Stimulated activated CD8-positive, alpha-beta memory T cell treated with anti-CD3 and anti-CD28 coated beads, Interleukin-2, amount 100 ng/mL, for 1 hour (primary cell): ENCODE measurements at places on chromosomes 11 and 22.

- no peak for DNase-seq
These were observed 36.5 kb upstream of the ANKK1 start for GRCh38 chr11:113351068-113351450.

- no peak for DNase-seq
These were observed 131.2 kb upstream of the MTMR2 start for GRCh38 chr11:96054870-96055705.

DNA sequence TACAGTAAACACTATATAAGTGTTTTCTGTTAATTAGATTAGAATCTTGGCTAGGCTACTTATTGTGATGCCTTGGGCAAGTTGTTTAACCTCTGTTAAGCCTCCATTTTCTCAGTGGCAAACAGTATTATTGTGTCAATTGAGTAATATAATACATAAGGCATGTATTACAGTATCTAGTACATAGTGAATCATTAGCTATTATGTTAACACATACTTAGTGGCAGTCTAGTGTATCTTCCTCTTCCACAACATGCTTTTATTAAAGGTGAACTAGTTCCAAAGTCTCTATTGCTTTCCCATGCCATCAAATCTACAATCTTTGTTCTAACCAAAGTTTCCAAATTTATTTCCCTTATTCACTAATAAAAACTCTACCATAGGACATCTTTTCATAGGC is 200.9 kb downstream of the SOX6 start:
- DNase-seq, result no peak

DNA sequence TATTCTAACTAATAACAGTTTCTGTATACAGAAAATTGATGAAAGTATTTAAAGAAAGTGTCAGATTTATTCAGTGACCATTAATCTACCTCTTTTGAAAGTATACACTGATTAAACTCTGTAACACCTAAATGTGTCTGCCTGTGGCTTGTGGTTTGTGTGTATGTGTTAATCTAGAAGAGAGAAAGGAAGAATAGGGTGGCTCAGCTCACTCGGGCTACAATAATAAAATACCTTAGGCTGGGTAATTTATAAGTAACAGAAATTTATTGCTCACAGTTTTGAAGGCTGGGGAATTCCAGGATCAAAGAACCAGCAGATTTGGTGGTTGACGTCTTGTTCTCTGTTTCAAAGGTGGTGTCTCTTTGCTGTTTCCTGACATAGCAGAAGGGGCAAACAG is 13.6 kb upstream of the OR5AS1 start:
- DNase-seq, result no peak
